AG04449 (cell line): ENCODE measurements at places on chromosomes 2 and 18.

- no peak for DNase-seq
Observed at GRCh38 chr18:77209587-77209986, 40.1 kb upstream of the GALR1 start.

GRCh38 chr2:74249406-74250122, 51.1 kb downstream of the MTHFD2 start:
- no peak for DNase-seq

- DNase-seq: no peak
Observed at GRCh38 chr18:47373465-47373864, 122.0 kb upstream of the SKOR2 start.

GRCh38 chr2:118678985-118679384, 168.5 kb downstream of the EN1 start:
- DNase-seq: no peak

GRCh38 chr18:76464281-76465259, 30.5 kb downstream of the ZNF516 start:
- no peak for DNase-seq
